ENCODE measurements at places on chromosomes 4 and X.

- no peak for DNase-seq
These were observed 206.6 kb upstream of the HS3ST1 start for GRCh38 chr4:11635342-11635741.

DNA sequence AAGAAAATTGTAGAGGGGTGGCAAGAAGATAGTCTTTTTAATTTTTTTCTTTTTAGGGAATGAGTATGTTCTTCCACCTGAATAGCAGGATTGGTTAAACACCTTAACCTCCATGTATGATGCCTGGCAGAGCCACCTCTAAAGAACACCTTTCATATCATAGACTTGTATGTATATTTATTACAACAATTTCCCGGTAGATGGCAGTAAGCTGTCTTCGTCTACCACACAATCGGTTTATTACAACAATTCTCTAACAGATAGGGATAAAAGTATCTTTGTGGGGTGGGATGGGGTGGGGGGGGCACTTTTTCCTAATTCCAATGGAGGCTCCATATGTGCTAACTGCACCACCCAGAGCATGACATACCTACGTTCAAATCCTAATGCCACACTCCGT lies 255.5 kb downstream of the LDB2 start:
- DNase-seq, result no peak

DNA sequence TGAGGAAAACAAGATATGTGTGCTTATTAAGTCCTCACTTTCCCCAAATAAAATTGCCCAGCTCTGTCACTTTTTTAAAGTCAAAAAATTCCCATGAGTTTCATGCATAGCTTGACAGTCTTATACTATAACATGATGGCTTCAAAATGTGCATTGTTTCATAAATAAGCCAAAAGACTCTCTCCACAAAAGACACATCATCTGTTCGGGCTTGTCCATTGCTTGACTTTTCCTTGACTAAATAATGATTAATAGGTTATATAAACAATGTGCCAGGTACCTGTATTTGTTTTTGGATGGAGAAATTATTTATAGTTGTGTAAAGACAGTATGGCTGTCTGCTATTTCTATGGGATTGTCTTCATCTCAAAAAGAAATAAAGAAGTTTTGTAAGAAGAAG lies 329.2 kb upstream of the KLF3 start:
- DNase-seq, result no peak

- no peak for DNase-seq
These were observed 121.3 kb upstream of the PNPLA4 start for GRCh38 chrX:8048466-8048865.

GRCh38 chr4:184417802-184418511 lies 56.4 kb downstream of the IRF2 start:
- peak; percentile 84 for DNase-seq

- no peak for DNase-seq
These were observed 11.4 kb downstream of the ARSD start for GRCh38 chrX:2917767-2918166.

GRCh38 chr4:67160394-67160793 lies 384.9 kb downstream of the CENPC start:
- DNase-seq, result peak; percentile 1

- no peak for DNase-seq
These were observed 180.0 kb downstream of the DHRSX start for GRCh38 chrX:2320580-2321327.

GRCh38 chr4:73777612-73778011 lies 37.2 kb downstream of the CXCL8 start:
- DNase-seq, result no peak

DNA sequence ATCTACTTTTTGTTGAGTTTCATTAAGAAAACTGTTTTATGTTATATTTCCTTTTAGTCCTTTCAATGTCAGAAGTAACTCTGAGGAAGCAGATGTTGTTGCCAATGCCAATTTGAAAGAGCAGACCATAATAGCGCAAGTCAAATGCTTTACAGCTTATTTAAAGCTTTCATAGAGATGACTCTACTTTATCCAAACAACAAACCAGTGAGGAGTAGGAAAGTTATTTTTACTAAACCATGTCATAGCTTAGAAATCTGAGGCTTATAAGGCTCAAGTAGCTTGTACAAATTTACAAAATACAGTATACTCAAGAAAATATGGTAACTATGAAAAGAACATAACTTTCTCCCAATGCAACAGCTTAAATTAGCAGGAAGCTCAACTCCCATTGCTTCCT lies 40.1 kb upstream of the SPOCK3 start:
- no peak for DNase-seq

GRCh38 chrX:4570151-4570550 lies 856.7 kb upstream of the PRKX start:
- no peak for DNase-seq

- peak; percentile 12 for DNase-seq
These were observed 219.4 kb downstream of the SLC4A4 start for GRCh38 chr4:71558248-71558647.

DNA sequence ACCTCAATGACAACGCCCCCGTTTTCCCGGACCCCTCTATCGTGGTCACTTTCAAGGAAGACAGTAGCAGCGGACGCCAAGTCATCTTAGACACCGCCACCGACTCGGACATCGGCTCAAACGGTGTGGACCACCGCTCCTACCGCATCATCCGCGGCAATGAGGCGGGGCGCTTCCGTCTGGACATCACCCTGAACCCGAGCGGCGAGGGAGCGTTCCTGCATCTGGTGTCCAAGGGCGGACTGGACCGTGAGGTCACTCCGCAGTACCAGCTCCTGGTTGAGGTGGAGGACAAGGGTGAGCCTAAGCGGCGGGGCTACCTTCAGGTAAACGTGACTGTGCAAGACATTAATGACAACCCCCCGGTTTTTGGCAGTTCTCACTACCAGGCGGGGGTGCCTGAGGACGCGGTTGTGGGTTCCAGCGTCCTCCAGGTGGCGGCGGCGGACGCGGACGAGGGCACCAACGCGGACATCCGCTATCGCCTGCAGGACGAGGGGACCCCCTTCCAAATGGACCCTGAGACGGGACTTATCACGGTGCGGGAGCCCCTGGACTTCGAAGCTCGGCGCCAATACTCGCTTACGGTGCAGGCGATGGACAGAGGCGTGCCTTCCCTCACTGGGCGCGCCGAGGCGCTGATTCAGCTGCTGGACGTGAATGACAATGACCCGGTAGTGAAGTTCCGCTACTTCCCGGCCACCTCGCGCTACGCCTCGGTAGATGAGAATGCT lies 2.2 kb downstream of the FAT4 start:
- DNase-seq, result no peak

- DNase-seq, result no peak
These were observed 64.2 kb downstream of the INTS12 start for GRCh38 chr4:105644257-105644656.

GRCh38 chrX:1554469-1555210 lies 17.7 kb upstream of the P2RY8 start:
- peak; percentile 37 for DNase-seq

DNA sequence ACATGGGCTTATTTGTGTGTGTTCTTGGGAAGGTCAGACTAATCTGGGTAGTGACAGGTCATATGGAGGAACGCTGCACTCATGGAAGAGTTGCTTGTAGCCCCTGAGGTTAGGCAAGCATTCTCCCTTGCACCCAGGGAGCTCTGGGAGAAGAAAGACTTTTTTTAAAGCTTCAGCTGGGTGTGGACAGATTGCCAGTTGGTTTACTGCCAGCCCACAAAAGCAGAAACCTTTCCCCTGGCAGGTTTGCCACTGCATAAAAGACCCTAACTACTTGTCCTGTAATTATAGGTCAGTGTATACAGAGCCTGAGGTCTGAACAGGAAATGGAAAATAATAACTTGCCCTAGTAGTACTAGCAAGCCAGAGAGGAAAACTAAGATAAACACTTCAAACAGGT lies 7.4 kb upstream of the NFKB1 start:
- no peak for DNase-seq

DNA sequence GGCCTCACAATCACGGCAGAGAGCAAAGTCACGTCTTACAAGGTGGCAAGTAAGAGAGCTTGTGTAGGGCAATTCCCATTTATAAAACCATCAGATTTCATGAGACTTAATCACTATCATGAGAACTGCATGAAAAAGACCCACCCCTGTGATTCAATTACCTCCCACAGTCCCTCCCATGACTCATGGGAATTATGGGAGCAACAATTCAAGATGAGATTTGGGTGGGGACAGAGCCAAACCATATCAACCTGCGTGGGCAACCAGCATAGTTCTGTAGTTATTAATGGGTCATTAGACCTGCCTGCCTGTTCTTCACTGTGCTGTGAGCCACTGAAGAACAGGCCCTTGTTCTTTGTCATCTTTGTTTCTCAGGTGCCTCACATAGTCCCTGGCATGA lies 593.7 kb upstream of the BOD1L1 start:
- DNase-seq, result no peak

DNA sequence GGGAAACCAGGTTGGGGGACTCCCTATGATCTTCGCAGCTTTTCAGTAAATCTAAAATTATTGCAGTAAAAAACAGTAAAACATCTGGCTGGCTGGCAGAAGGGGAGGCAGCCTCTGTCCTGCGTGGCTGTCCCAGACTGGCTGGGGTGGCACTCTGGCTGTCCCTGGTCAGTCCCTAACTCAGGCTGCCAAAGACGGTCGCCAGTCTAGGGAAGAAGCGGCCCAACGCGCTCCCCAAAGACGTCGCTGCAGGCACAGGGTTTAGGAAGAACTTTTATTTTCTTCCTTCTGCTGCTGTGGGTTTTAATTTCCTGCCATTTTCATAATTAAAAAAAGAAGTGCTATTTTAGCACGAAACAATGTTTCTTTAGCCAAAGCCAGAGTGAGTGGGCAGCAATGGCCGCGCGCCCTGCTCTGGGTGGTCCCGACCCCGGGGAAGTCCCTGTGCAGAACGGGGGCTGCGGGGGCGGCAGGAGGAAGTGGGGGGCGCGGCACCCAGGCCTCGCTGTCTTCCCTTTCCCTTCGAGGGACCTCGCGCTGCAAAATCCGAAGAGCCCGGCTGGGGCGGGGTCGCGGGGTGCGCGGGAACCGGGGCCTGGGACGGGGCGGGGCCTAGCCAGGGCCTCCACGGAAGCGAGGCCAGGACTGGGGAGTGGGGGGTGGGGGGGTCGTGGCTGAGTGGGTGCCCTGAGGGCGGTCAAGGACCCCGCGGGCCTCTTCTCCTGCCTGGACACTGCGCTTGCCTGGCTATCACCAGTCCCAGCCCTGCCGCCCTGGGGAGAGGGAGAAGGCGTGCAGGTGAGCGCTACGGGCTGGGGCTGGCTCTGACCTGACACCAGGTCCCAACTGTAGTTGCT lies 6.3 kb upstream of the LETM1 start:
- no peak for DNase-seq

DNA sequence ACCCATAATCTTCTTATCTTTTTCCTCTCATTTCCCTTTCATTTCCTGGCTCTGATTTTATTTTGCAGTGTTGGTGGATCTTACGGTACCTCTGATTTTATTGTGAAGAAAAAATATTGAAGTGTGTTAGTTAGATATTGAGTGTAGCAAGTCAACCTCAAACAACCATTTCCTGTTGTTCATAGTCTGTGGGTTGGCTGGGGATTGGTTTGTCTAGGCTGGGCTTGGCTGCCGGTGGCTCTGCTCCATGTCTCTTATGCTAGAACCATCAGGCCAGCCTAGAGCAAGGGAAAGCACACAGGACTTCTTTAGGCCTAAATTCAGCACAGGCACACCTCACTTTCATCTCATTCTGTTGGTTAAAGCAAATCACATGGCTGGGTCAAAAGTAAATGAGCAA lies 383.1 kb upstream of the LCORL start:
- no peak for DNase-seq

DNA sequence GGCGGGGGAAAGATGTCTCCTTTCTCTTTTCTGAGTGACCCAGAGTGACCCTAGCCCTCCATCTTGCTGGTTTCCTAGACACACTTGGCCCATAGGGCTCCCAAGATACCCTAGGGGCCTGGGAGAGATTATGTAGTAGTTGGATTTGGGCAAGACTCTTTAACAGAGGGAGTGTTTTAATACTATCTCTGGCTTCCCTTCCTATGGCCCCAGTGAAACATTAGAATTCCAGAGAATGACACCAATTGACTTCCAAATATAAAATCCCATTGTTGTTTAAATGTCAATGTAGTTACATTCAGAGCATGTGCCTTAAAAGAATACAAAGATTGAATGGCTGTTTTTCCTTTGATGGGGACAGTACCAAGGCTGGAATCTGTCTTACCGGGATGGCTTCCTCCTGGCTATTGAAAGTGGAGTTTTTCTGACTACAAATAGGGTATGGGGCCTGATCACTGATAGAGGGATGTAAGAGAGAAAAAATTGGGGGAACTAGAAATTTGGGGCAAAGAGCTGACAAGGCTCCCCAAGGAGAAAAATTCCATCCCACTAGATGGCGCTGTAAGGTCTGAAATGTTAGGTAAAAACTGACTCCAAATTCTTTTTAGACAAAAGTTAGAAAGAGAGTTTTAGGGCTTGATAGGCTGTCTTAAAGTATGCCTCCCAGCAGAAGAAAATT lies 10.7 kb downstream of the TENT5D start:
- DNase-seq, result peak; percentile 38

GRCh38 chrX:118249146-118249545 lies 96.8 kb upstream of the WDR44 start:
- no peak for DNase-seq

- no peak for DNase-seq
These were observed 46.6 kb upstream of the PRRG1 start for GRCh38 chrX:37302569-37302968.

DNA sequence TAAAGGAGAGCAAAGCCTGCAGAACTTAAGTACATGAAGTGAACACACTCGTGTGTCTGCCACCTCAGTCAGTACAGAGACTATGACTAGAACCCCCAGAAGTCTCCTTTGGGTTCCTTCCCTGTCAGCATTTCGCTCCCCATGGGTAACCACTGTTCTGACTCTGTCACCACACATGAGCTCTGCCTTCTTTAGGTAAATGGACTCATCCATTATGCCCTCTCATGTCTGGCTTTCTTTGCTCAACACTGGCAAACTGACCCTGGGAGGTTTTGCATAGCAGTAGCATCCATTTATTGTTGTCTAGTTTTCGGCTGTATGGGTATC lies 38.5 kb downstream of the TBC1D14 start:
- DNase-seq, result no peak

- DNase-seq, result no peak
These were observed 27.7 kb downstream of the UTP14A start for GRCh38 chrX:129933700-129934099.

- DNase-seq, result peak; percentile 10
These were observed 741 bp downstream of the SPATA18 start for GRCh38 chr4:52051615-52052474.

- DNase-seq, result no peak
These were observed 8.4 kb upstream of the GPM6B start for GRCh38 chrX:13825178-13825762.

GRCh38 chrX:17788439-17788838 lies 51.1 kb downstream of the SCML1 start:
- peak; percentile 45 for DNase-seq

DNA sequence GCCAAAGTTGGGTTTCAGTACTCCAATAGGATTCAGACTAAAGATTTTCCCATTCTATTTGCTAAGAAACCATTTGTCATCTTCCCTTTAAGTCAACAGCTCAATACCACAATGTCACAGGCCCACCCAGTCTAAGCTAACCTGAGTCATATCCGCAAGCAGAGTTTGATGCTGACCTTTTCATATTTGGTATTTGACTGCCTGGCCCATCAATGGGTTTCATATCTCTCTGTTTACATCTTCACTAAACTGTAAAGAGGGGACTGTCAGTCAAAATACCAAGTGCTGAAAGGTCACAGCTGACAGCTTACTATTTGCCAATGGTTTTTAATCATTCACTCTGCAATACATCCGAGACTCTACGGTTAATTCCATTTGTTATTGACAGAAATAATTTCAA lies 707.5 kb upstream of the ACTRT1 start:
- DNase-seq, result no peak
